Activated T-helper 1 cell treated with anti-CD3 and anti-CD28 coated beads, Interleukin-2, amount 50 U/mL, for 16 hours (primary cell): ENCODE measurements at places on chromosomes 2 and 18.
A peak's percentile ranks its signal among the peaks of the same experiment; 100 is the strongest.

DNA sequence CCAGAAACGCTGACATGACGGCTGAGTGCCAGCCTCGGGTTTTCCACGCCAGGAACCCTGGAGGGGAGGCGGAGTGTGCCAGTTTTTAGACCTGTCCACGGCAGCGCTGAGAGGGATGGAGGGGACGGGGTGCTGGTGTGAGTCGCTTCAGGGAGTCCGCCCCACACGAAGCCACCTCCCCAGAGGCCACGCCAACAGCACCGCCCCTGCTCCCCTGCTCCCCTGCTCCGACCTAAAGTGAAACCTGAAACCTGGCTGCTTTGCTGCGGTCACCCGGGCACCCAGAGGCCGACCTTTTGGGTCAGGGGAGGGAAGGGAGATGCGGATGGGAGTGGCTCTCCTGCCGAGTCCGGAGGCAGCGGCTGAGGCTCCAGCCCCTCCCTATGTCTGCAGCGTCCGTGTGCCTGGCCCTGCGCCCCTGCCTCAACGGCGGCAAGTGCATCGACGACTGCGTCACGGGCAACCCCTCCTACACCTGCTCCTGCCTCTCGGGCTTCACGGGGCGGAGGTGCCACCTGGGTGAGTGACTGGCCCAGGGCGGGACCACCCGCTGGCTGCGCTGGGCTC is 38.1 kb downstream of the SNED1 start:
- peak; percentile 42 for DNase-seq

GRCh38 chr2:222722327-222722946 is 51.0 kb downstream of the MOGAT1 start:
- DNase-seq, result no peak

GRCh38 chr2:25252291-25253152 is 84.1 kb upstream of the POMC start:
- no peak for DNase-seq

- DNase-seq, result no peak
These were observed 180.6 kb upstream of the EPAS1 start for GRCh38 chr2:46116553-46116991.

DNA sequence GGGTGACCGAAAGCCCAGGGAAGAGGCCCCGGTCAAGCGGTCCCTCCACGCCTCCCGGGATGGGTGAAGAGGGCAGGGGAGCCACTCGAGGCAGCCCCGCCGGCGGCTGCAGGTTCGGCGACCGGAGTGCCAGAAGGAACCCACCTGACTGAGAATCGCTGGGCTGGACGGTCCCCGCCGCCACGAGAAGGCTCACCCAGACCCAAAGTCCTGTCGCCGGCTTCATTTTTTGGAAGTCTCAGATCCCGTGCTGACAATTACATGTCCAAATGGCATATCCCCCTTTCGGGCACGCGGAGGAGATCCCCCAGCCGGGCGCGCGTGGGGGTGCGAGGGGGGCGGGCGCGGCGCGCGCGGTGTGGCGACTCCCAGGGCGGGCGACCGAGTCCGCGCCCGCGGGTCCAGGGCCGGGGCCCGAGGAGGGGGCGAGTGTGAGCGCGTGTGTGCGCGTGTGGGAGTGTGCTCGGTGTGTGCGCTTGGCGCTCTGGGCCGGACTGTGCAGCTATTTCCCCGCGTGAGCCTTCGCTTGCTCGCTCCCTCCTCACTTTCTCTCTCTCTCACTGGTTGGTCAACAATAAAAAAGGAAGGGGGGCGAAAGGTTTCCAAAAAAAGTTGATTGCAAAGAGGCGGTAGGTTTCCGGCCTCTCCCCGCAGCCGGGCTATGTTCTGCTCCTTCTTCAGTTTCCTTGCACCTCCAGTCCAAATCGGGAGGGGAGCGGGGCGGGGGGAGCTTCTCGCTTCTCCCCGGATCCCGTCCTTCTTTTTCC is at the start of gene ERBB4:
TSS of gene ERBB4 (minus strand) at position 498 of the 767 bp plus-strand sequence. CDS start at position 226, 272 bp downstream.
- no peak for DNase-seq

DNA sequence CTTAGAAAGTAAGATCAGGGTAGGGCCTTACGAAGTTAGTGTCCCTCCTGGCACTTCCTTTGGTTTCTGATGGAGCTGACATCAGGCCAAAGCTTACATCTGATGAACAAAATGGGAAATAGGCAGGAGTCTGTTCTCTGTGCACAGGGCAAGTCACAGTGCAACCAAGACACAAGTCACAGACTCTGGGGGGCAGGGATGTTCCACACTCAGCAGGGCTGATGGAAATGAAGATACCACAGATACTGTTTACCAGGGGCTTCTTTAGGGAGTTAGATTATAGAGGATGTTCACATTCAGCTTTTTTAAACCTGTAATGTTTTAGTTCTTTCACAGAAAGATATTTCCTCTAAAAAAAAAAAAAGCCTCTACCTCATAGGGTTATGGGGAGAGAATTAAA is 106.2 kb upstream of the EPC2 start:
- DNase-seq, result no peak

GRCh38 chr2:239467281-239467955 is 66.6 kb upstream of the HDAC4 start:
- no peak for DNase-seq
